ENCODE measurements at places on chromosomes 5 and 9. TPM values are rescaled to one million over a fixed set of nuclear protein-coding genes. Genes with fewer than 3 reads are reported as not detected.

The ANP32B gene
- 24.5 TPM for total RNA-seq

The TSTD2 gene
- total RNA-seq: 11.6 TPM

DNA sequence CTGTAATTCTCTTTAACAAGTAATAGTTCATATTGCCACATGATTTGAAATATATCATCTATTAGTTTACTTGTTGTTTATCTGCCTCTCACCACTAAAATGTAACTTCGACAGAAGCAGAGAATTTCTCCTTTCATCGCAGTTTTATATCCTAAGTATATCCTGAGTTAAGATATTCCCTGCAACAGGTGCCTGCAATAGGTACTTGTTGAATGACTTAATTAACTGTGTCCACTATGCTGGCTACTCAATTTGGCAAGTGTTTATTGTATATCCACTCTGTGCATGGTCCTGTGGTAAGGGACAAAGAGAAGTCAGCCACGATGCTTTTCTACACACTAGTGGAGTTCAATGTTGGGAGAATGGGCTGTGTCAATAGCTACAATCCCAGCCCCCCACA lies 108.5 kb downstream of the PSAT1 start:
- DNase-seq: no peak

DNA sequence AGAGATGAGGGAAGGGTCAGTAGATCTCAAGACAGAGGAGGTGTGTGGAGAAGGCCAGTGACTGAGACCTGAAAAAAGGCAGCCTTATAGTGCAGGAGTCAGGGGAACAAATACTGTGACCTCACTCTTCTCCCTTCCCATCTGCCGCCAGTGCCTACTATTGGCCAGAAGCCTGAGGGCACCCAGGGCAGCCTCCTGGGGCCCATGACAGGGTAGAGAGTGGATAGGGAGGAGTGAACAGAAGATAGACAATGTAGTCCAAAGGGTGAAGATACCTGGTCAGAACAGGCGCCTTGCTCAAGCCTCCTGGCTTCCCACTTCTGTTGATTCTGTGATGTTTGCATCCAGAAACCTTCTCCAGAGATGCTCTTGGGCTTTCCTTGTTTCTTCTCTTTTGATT lies 196.7 kb downstream of the PBX3 start:
- DNase-seq: no peak

DNA sequence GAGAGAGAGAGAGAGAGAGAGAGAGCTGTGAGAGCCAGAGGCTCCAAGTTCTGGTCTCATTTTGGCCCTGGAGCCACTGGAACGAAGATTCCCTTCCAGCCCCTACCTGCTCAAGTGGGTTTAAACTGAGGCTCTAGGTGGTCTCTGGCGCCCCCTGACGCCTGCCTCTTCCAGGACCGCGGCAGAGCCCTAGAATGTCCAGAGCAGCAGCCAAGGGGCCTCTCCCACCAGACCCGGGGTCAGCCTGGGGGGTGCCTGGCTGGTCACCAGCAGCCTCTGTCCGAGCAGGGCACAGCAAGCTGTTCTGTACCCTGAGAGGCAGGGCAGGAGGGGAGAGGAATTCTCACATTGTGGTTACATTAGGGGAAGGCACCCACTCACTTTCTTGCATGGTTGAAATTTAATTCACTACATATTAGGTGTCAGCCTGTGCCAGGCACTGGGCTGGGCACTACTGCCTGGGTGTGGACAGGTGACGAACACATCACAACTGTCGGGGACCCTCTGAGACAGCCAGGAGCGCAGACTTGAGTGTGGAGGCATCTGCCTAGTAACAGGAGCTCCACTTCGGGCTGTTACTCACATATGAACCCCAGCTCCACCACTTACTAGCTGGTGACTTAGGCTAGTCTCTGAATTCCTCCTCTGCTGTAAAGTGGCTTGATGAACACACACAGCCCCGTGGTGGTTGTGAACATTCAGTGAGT lies 44.5 kb downstream of the AMBP start:
- no peak for DNase-seq

- no peak for DNase-seq
These were observed 14.3 kb downstream of the HMGCR start for GRCh38 chr5:75351139-75351926.

- DNase-seq: no peak
These were observed 4.1 kb downstream of the PRUNE2 start for GRCh38 chr9:76901801-76902200.

- no peak for DNase-seq
These were observed 15.8 kb downstream of the DNAJA1 start for GRCh38 chr9:33040792-33041431.
